Stimulated activated naive CD4-positive, alpha-beta T cell treated with Interleukin-2 at 50 U/mL for 16 hours (primary cell): ENCODE measurements at places on chromosomes 16 and 17.

- DNase-seq, result no peak
Measured at GRCh38 chr16:87581857-87582215, 20.5 kb upstream of the JPH3 start.

DNA sequence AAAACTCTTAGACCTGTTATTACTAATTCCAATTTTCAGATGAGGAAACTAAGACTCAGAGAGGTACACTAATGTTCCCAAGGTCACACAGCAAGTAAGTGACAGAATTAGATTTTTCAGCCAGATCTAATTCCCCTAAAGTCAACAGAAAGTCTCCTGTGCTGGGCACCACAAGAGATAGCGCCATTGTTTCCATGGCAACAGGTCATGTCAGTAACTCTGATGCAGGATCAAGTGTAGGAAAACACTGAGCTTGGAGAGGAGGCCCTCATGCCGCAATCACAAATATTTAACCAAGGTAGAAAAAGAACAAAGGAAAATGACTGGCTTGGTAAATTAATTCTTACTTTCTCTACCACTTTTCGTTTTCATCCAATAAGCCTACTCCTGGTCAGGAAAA lies 166.0 kb upstream of the CDH13 start:
- no peak for DNase-seq

- DNase-seq, result peak; percentile 12
Measured at GRCh38 chr16:68275611-68276191, 11.4 kb downstream of the SLC7A6 start.

DNA sequence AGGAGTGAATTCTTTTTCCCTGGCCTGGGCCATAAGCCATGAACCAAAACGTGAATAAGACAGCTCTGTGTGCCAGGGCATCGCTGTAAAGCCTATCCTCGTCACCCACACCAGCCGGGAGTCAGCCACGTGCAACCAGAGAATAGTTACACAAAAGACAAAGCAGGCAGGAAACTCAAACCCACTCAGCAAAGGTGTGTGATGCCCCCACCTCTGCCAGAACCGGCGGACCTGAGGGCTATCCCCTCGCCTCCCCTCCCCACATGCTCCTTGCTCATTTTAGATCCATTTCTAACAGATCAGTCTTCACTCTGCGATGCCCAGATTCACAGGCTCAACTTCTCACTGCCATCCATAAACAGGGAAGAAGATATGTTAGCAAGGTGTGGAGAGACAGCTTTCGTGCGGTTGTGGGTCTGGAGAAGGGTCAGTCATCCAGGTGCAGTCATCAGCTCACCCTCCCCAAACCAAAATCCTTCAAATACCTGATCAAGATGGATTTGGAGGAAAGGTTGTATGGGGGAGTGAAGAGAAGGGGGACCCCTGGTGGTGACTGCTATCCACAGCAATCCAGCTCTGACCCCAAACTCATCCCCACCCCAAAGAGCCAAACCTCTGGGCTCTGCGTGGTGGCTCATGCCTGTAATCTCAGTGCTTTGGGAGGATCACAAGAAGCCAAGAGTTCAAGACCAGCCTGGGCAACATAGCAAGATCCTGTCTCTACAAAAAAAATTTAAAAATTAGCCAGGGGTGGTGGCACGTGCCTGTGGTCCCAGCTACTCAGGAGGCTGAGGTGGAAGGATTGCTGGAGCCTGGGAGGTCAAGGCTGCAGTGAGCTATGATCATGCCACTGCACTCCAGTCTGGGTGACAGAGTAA lies 219.2 kb downstream of the C16orf78 start:
- DNase-seq, result no peak

GRCh38 chr17:76272541-76273444 lies 7.6 kb downstream of the UBALD2 start:
- DNase-seq, result peak; percentile 67

GRCh38 chr17:15470536-15470935 lies 3.1 kb upstream of the CDRT4 start:
- DNase-seq, result no peak

GRCh38 chr16:65660390-65660789 lies 538.5 kb upstream of the CDH11 start:
- DNase-seq, result no peak
